Left ventricle myocardium inferior (tissue), 1 donor: ENCODE measurements at places on chromosomes 13 and 19.

- no peak for DNase-seq
Observed at GRCh38 chr13:67623630-67624029, 393.5 kb upstream of the PCDH9 start.

GRCh38 chr19:3360421-3361383 lies 5.7 kb upstream of the NFIC start:
- peak; percentile 85 for DNase-seq

- DNase-seq, result no peak
Observed at GRCh38 chr19:35303357-35303915, 11.5 kb downstream of the MAG start.

GRCh38 chr13:23050126-23050525 lies 130.7 kb upstream of the SGCG start:
- DNase-seq, result no peak

DNA sequence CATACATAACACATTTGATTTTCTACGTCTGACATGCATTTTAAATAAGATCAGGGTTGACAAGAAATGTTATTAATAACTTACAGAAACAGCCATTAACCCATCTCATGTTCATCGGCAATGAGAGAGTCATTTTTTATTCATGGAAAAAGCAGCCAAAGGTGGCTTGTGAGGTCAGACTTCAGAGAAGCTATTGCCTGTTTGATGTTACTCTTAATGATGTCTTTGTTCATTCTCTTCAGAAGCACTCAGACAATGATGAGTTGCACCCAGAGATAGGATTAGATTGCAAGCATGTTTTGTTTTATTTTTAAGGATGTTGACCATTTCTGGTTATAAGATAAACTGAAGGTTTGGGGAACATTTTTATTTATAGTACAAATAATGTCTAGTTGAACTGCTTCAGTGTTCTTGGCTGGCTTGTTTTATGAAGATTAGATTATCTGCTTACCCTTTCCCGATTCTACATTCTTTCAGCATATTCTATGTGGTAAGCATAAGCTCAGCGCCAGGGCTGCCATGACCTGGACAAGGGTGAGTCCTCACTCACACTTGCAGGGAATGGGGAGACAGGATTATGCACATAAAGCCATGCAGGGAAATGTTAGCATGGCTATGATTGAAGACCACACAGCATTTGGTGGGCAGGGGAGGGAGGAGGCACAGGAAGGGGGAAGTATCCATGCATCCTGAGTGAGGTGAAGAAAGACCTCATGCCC lies 288.1 kb downstream of the MTUS2 start:
- DNase-seq, result no peak

- no peak for DNase-seq
Observed at GRCh38 chr13:40626561-40626960, 39.9 kb downstream of the FOXO1 start.

- DNase-seq, result no peak
Observed at GRCh38 chr19:55645512-55645881, 2.0 kb downstream of the ZNF581 start.

DNA sequence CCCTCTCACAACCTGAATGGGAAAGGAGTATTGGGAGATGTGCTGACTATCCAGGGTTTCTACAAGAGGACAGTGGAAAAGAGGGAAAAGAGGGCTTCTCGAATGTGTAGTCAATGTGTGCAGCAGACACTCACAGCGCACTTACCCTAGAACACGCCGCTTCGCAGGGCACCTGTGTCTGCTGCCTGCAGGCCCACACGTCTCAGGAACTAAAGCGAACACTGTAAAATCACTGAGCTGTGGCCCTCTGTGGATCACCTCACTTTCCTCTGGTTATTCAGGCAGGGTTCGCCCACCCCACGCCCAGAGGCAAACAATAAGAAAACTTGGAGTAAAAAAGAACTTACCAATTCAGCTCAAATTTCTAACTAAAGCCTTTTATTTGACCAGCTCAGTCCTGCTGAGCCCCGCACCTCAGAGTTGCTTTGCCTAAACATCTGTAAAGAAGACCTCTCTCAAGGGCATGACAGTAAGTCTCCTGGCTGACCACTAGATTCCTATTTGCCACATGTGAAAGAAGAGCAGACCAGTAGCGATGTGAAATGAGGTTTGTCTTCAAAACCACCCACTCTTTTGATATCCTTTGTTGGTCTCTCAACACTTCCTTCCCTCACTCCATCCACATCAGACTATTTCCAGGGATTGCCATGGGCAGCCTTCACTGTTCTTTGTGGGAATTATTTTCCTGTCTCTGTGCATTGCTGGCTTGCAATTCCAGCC lies 19.3 kb upstream of the DOCK9 start:
- DNase-seq, result no peak

GRCh38 chr13:113292021-113292862 lies 4.8 kb upstream of the LAMP1 start:
- peak; percentile 28 for DNase-seq

- DNase-seq, result peak; percentile 22
Observed at GRCh38 chr13:94481941-94482340, 2.5 kb upstream of the DCT start.

GRCh38 chr19:287381-287871 lies 3.8 kb downstream of the PLPP2 start:
- no peak for DNase-seq

DNA sequence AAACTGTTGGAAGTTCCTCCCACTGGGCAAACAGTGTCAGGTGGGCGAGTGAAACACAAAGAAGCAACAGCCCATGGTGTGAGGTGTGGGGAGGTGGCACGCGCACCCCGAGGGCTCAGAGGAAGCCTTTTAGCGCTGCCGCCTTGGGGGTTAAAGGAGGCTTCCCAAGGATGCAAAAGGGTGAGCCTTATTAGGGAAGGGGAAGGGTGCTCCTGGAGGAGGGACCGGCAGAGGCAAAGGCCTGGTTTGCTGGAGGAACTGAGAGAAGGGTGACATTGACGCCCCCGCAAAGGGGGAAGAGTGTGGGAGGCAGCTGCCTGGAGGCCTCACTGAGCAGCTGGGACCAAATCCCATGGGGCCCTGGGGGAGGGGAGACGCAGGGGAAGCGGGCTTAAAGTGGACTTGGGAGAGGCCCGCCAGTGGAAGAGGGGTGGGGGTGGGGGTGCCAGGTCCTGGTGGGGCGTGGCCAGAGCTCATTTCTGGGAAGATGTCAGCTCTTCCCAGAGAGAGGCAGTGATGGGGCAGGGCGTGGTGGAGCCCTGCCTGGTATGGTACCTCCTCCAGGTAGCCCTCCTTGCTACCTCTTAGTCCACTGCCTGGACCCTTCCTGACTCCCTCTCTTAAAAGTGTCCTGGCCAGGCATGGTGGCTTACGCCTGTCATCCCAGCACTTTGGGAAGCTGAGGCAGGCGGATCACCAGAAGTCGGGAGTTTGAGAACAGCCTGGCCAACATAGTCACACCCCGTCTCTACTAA lies 12.0 kb upstream of the FCHO1 start:
- DNase-seq, result peak; percentile 40

DNA sequence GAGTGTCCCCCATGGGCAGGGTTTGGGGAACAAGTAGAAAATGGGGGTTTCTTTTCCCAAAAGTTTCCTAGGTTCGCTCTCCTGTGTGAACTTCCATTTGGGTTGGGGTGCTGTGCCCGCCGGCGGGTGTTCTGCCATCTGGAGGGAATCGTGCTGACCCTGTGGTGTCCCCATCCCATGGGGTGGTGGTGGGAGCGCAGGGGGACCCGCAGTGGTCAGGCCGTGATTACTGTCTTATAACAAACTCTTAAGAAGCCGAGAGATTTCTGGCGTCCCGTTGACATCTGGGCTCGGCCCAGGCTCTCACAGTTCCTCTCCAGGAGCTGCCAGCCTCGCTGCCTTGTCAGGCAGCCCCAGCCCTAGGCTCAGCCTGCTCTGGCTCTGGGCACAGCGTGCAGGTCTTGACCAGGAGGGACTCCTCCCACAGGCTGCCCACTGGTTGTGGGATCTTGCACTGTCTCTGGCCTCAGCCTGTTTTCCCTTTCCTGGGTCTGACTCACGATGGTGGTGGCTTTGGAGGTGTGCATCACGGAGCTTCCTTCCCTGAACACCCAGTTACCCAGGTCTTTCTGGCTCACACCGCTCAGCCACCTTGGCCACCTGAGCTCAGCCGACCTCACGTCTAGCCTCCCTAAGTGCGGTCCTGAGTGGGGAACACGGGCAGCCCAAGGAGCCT lies 34.5 kb downstream of the PLEKHJ1 start:
- DNase-seq, result no peak

DNA sequence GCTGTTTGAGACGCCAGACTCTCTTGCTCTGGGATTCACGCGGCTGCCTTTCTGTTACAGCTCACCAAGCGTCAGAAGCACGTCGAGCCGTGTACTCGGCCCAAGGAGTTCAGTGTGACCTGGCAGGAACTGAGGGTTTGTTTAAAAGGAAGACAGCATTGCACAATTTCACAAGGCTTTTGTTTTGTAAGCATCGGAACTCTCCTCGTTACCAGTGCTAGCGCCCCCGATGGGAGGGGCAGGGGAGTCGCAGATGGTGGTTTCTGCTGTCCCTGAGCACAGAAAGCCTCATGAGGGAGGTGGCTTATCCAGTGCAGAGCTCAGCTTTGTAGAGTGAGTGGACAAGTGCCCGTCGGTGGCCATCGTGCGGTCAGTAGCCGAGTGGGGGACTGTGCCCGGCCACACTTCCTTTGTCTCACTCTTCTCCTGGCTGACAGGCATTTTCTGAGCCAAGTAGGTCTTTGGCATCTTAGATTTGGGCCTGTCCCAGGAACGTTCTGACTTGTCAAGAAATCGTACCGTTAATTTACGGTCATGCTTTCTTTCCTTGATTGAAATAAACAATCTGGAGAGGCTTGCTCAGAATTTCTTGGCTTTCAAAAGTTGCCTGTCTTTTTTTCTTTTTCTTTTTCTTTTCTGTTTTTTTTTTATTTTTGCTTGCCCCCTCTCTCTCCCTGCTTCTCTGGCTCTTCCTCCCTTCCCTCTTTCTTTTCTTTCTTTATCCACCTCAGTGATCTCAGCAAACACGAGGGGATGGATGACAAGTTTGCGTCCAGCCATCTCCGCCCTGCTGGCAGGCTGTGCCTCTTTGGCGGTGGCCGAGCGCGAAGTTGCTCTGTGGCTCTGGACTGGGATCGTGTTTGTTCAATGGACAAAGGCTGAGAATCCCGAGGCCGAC lies 7.7 kb downstream of the KDM4B start:
- peak; percentile 72 for DNase-seq

DNA sequence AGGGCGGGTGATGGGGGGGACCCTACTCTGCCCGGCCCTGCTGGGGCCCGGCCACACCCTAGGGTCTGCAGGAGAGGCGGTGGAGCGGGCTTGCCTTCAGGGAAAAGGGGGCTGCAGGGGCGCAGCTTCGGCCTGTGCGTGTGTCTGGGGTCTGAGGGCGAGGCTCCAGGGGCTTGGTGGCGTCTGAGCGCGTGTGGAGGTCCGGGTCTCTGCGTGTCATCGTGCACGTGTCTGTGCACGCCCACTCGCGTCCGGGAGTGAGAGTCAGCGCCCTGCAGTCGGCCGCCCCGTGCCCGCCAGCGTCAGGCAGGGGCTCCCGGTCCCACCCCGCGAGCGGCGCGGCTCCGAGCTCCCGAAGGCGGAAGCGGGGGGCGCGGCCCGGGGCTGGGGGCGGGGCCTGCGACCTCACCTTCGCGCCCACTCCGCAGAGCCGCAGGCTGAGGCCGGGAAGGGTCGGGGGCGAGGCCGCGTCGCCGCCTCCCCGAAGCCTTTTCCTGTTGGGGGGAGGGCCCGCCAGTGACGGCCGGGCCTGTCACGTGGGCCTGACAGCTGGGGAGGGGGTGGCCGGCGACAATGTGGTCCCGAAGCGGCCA lies at the start of gene ARHGAP45:
Gene ARHGAP45, plus strand, starts transcription at position 420 of the 593 bp plus-strand sequence. CDS start 239 bp downstream, outside the sequence.
- DNase-seq, result no peak

DNA sequence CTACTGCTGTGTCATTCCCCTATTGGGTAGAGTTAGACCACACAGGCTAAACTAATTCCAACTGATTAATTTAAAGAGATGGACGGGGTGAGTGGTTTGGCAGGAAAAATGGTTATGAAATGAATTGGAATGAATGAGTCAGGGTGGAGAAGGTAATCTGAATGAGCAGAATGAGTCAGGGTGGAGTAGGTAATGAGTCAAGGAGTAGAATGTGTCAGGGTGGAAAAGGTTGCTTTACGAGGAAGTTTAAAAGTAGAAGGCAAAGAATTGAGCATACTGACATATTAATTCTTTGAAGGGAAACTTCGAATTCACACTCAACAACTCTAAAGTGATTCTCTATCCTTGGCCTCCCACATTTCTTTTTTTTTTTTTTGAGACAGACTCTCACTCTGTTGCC lies 12.7 kb upstream of the ZNF121 start:
- no peak for DNase-seq

GRCh38 chr19:48095612-48096175 lies 14.9 kb downstream of the PLA2G4C start:
- no peak for DNase-seq

GRCh38 chr19:1745589-1746031 lies 7.7 kb upstream of the ONECUT3 start:
- no peak for DNase-seq

GRCh38 chr19:7500811-7501450 lies 12.1 kb upstream of the PEX11G start:
- DNase-seq, result no peak

GRCh38 chr13:28012383-28012782 lies 23.9 kb upstream of the URAD start:
- DNase-seq, result no peak

DNA sequence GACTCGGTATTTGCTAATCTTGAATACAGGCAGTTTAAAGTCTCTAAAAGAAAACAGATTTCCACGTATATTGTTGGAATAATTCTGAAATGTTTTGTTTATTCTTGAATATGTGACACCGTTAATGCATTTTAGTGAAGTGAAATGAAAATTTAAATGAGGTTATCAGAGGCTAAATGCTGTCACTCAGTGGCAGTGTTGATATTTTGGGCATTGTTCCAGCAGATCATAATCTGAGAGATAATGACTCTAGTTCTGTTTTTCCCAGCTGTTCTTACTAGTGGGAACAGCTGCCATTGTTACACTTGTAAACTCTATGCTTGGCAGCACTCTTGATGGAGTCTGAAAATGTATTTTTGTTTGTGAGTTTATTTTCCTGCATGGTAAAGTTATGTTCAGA lies 365.6 kb upstream of the SLC10A2 start:
- no peak for DNase-seq

DNA sequence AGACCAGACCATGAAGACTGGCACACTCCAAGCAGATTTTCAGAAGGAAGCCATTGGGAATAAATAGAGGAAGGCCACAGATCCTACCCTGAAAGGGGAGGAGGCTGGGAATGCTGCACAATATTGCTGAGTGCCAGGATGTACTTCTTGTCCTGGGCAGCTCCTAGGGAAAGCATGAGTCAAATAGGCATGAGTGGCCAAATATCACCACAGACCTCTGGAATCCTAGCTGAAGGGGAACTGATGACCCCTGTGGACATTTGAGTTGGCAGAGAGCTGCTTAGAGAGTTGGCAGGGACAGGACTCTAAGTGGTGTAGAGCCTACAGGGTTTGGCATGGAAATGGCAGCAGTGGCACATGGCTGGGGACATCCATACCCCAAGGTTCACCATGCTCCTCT lies 234.3 kb upstream of the TRPC4 start:
- DNase-seq, result no peak

- DNase-seq, result peak; percentile 92
Observed at GRCh38 chr19:35140962-35141836, 1.9 kb upstream of the FXYD7 start.

- DNase-seq, result no peak
Observed at GRCh38 chr19:35085947-35086346, 29.7 kb upstream of the FXYD3 start.

GRCh38 chr19:802498-803098 lies 5.3 kb downstream of the PTBP1 start:
- no peak for DNase-seq

- no peak for DNase-seq
Observed at GRCh38 chr13:86591862-86592261, 792.6 kb upstream of the SLITRK6 start.

GRCh38 chr13:98544104-98544710 lies 32.7 kb downstream of the STK24 start:
- no peak for DNase-seq

GRCh38 chr13:47420568-47420967 lies 523.7 kb upstream of the HTR2A start:
- no peak for DNase-seq
